ENCODE measurements at places on chromosomes 7 and 10.

GRCh38 chr10:88041243-88042159, 178.1 kb downstream of the PTEN start:
- H3K36me3 ChIP-seq = no peaks in the 10 kb centered on the region
- peaks cover 4% of the 10 kb centered on the region for H3K4me1 ChIP-seq
- no peaks in the 10 kb centered on the region for H3K27me3 ChIP-seq
- DNase-seq = peak; percentile 10

GRCh38 chr10:28890121-28890950, 213.0 kb downstream of the BAMBI start:
- no peak for DNase-seq
- no peaks in the 10 kb centered on the region for H3K4me1 ChIP-seq
- H3K4me3 ChIP-seq = no peak overlapping the region

- H3K4me3 ChIP-seq = no peak overlapping the region
- no peak overlapping the region for H3K27ac ChIP-seq
- no peaks in the 10 kb centered on the region for H3K36me3 ChIP-seq
- H3K27me3 ChIP-seq = no peaks in the 10 kb centered on the region
Measured at GRCh38 chr10:106820579-106820978, 343.9 kb downstream of the SORCS1 start.

DNA sequence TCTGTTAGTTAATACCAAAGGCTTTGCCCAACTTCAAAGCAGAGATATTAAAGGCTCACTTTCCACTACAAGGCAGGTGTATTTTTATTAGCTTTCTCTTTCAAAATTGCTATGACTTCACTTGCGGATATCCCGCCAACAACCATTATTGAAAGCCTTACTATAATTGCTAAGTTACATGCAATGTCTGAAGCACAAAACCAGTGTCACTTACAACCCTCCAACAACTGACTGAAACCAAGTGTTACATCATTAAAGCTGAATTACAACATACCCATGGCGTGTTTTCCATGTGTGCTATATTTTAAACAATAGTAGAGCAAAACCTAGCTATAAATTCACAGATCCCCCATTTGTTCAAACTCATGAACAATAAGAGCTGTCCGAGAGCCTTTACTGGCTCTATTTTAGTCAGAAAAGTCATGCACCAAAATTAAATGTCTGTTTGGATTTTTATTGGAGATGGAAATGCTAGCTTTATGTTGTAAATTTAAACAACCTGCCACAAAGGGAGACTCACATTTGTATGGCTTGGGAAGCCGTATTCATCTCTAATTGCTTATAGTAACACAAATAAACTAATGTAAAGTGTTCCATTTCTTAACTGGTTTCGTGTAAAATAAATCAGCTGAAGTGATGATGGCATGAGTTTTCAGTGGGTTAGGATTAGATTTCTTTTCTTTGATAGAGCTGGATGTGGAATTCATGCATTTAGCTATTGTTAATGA, 227.1 kb downstream of the AGMO start:
- no peak overlapping the region for H3K27ac ChIP-seq
- H3K4me3 ChIP-seq = no peak overlapping the region
- H3K27me3 ChIP-seq = no peaks in the 10 kb centered on the region
- H3K36me3 ChIP-seq = no peaks in the 10 kb centered on the region
- no peak for DNase-seq

GRCh38 chr10:34475786-34476185, 339.3 kb downstream of the PARD3 start:
- H3K27ac ChIP-seq = no peak overlapping the region
- no peak overlapping the region for H3K4me3 ChIP-seq
- H3K4me1 ChIP-seq = peaks cover 44% of the 10 kb centered on the region
- no peak for DNase-seq
- no peaks in the 10 kb centered on the region for H3K27me3 ChIP-seq

DNA sequence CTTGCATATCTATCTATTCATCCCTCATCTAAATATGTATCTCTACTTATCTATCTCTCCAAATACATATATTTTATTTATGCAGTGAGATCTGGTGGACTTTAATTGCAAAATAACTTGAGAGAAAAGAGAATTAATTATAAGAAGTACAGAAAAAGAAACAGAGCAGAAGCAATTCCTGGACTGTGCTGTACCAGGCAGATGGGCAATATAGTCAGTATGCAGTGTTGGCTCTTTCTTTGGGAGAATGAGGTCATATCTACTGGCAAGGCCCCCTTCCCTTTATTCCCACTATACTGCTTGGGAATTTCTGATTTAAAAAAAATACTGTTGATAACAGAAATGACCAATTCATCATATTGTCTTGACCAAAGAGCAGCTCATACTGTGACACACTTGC, 49.0 kb upstream of the TOMM7 start:
- H3K27ac ChIP-seq = no peak overlapping the region
- no peak overlapping the region for H3K4me3 ChIP-seq
- no peaks in the 10 kb centered on the region for H3K36me3 ChIP-seq

Data from Caco-2 (cell line).